ENCODE measurements at places on chromosomes 2 and 18. TPM values are rescaled to one million over a fixed set of nuclear protein-coding genes. Genes with fewer than 3 reads are reported as not detected.

Gene LAMA3
- total RNA-seq = 37.0 TPM

Gene GALNT14
- 5.6 TPM for total RNA-seq

Gene REG3A
- total RNA-seq = not detected

Gene NLRC4
- total RNA-seq = 1.7 TPM

Gene ITGB6
- 61.3 TPM for total RNA-seq

Gene EHBP1
- total RNA-seq = 104 TPM

Gene SLC9A4
- total RNA-seq = 0.10 TPM

Gene ZNF892
- 11.7 TPM for total RNA-seq

Gene NEU4
- 9.4 TPM for total RNA-seq

Gene ST8SIA3
- total RNA-seq = 0.10 TPM

Gene POTEC
- total RNA-seq = not detected

Gene TNS1
- 196 TPM for total RNA-seq

Gene ZAP70
- total RNA-seq = 3.7 TPM

Measured in tongue (tissue), 3 donors.